NCI-H446 treated with DMSO at 0.1 percent for 48 hours (cell line): ENCODE measurements at places on chromosomes 6 and 20.
A peak's percentile ranks its signal among the peaks of the same experiment; 100 is the strongest.

DNA sequence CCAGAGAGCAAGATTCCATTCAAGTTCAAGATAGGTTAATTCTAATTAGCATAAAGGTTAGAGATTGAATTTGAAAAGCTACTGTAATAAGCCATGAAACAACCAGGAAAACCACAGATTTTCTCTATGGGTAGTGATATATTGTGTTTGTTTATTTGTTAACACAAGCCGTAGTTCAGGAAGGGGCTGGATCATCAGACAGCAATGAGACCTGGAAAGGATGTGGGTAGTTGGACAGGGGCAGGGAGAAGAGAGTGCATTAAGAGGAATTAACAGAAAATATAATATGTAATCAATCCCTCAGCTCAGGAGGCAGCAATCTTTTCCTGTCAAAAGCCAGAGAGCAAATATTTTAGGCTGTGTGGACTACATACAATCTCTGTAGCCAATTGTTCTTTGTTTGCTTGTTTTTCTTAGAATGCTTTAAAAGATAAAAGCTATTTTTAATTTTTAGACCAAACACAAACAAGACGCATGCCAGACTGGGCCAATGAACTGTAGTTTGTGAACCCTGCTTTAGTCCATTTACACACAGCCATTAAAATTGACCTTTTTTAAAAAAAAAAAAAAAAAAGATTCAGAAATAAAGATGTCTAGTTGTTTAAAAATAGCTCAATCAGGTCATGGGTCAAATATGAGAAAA lies 398.7 kb upstream of the MARCKS start:
- no peak for DNase-seq

DNA sequence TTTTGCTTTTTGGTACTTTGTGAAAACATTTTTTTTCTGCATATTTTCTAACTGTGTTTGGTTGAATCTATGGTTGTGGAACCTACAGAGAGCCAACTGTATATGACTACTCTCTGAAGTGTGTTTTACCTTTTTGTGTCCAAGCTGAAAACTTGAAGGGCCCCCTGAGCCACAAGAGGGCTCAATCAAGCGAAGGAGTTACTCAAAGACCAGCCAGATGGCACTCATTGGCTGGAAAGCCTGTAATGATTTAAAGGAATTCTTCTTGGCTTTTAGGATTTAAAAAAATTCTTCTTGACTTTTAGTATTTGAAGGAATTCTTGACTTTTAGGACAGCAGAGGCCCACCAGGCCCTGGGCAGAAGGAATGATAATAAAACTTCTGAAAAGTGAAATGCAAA lies 27.0 kb upstream of the ECI2 start:
- no peak for DNase-seq

DNA sequence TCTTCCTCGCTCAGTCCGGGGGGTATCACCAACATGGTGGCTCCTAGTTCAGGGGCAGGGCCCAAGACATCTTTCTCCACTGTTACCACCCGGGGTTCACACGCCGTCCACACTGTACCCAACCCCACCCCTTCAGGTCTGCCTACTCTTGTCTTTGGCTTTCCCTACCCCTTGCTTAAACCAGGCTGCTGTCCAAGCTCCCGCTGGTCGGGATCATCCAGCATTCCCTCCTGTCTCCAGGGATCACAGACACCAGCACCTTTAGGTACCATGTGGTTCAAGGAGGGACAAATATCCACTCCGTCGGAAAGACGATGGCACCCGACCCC lies 395 bp downstream of the NELFE start:
- DNase-seq = no peak

GRCh38 chr6:79077715-79078074 lies 359 bp downstream of the PHIP start:
- DNase-seq = peak; percentile 53

GRCh38 chr6:149128489-149129145 lies 188.9 kb upstream of the TAB2 start:
- no peak for DNase-seq
